Osteocyte (in vitro differentiated cells): ENCODE measurements at places on chromosomes 12 and 14. TPM values are rescaled to one million over a fixed set of nuclear protein-coding genes. Genes with fewer than 3 reads are reported as not detected.

The RIMBP2 gene
- 0.13 TPM in 1 of 2 replicates, not detected in the other for total RNA-seq

DNA sequence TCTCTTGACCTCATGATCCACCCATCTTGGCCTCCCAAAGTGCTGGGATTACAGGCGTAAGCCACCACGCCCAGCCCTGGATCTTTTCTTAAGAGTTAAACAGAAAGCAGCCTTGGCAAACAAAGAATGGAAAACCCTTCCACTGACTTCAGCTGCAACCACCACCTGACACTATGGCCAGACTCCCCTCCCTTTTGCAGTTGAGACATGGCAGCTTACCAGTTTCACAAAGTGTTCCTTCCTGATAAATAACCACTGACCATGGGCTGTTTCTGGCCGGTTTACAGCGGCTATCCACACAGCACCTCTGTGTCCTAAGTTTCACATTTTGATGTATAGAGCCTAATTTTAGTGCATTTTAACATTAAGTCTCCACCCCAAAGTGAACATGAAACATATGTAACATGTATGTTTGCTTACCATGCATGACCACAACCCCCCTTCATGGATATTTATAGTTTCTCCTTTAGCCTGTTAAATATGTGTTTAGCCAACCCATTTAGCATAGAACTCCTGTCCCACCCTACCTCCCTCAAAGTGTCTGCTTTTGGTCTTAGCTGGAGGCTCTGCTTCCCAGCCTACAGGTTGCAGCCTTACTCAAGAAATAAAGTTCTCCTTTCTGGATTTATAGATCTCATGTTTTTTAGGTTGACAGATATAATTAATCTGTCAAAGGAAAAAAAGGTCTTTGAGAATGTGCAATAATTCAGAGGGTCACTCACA lies 32.7 kb upstream of the RAB21 start:
- no peak overlapping the region for H3K27ac ChIP-seq
- H3K36me3 ChIP-seq, result no peaks in the 10 kb centered on the region
- no peaks in the 10 kb centered on the region for H3K27me3 ChIP-seq
- H3K4me3 ChIP-seq, result no peak overlapping the region
- H3K4me1 ChIP-seq, result no peaks in the 10 kb centered on the region

- H3K27me3 ChIP-seq, result no peaks in the 10 kb centered on the region
- peaks cover 36% of the 10 kb centered on the region for H3K4me1 ChIP-seq
- no peak overlapping the region for H3K4me3 ChIP-seq
- no peaks in the 10 kb centered on the region for H3K36me3 ChIP-seq
- DNase-seq, result no peak
Observed at GRCh38 chr12:640773-641172, 22.5 kb downstream of the NINJ2 start.

The VWF gene
- 0.13 and 0.31 TPM in 2 replicates for total RNA-seq

- H3K4me1 ChIP-seq, result no peaks in the 10 kb centered on the region
- H3K27ac ChIP-seq, result no peak overlapping the region
- H3K36me3 ChIP-seq, result no peaks in the 10 kb centered on the region
Observed at GRCh38 chr14:23648764-23649460, 12.7 kb downstream of the DHRS2 start.

- H3K4me3 ChIP-seq, result peak overlapping the region; percentile 10
- no peaks in the 10 kb centered on the region for H3K27me3 ChIP-seq
- H3K4me1 ChIP-seq, result peaks cover 53% of the 10 kb centered on the region
Observed at GRCh38 chr14:68363843-68364767, 428.8 kb downstream of the ZFP36L1 start.

The PLEK2 gene
- not detected in 2 replicates for total RNA-seq

The PRH1 gene
- 18.4 and 19.1 TPM in 2 replicates for total RNA-seq

DNA sequence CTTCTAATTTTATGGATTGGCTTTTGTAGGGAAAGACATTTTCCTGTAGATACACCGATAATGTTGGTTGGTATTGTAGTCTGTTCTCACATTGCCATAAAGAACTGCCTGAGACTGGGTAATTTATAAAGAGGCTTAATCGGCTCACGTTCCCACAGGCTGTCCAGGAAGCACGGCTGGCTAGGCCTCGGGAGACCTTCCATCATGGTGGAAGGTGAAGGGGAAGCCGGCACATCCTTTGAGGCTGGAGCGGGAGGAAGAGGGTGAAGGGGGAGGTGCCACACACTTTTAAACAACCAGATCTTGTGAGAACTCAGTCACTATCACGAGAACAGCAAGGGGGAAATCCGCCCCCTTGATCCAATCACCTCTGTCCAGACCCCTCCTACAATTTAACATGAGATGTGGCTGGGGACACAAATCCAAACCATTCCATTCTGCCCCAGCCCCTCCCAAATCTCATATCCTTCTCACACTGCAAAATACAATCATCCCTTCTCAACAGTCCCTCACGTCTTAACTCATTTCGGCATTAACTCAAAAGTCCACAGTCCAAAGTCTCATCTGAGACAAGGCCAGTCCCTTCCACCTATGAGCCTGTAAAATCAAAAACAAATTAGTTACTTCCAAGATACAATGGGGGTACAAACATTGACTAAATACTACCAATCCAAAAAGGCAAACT lies 66.7 kb upstream of the EIF5 start:
- H3K4me3 ChIP-seq, result no peak overlapping the region
- no peak for DNase-seq
- no peaks in the 10 kb centered on the region for H3K4me1 ChIP-seq

- DNase-seq, result no peak
- no peak overlapping the region for H3K4me3 ChIP-seq
- H3K27ac ChIP-seq, result no peak overlapping the region
- H3K4me1 ChIP-seq, result peaks cover 48% of the 10 kb centered on the region
Observed at GRCh38 chr12:108326254-108326750, 12.8 kb downstream of the CMKLR1 start.

DNA sequence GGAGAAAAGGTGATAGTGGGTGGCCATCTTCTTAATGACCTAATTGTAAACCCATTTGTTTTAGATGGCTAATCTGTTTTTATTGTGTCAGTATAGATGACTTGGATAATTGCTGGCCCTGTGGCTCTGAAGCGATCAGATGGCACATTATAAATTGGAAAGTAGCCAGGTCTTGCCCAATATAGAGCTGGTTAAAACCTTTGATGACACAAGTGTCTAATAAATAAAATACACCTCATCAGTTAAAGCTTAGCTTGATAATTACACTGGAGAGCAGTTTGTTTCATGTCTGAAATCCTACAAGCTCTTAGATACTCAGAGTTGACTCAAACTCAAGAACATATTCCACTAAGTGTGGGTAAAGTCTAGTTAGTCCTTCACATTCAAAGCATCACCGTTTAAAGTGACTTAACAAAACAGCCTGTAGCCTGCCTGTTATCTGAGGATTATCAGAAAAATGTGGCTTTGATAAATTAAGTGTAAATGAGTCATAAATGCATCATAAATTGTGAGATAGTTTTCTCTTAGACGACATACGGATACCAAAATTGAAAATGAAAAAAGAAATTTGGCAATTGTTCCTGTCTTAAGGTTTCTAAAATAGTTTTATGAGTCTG lies 280.9 kb downstream of the LRIG3 start:
- no peak for DNase-seq
- no peak overlapping the region for H3K4me3 ChIP-seq
- H3K36me3 ChIP-seq, result peaks cover 4% of the 10 kb centered on the region

DNA sequence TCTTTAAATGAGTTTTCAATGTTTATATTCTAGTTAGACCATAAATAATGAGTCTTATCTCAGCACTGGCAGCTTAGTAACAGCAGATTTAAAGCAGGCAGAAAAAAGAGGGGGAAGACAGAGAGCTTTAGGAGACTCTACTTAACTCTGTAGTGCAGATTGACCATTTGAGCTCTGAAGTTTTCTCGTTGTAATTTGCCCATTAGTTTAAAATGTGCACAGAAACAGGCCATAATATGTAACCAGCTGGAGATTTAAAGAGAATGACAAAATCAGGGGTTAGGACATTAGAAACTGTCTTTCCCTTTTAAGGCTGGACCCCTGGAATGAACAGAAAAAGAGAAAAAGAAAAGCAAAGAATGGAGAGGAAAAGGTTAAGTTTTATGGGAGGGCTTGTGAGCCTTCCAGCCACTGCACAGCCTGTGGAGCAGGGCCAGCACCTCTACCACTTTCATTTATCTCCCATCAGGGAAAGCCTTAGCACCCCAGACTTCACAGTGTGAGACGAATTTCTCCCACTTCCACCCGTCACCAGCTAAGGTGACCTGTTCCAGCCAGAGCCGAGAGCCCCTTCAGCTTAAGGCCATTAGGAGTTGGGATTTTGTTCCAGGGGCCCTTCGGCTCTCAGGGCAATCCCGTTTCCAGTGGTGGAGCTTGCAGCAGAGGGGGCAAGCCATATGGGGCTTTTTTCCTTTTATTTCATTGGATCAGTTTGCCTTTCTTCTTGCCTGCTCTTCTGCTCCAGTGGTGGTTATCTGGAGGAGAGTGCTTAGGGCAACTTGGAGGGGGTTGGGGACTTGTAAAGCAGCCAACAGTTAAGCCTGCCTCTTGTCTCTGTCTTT lies 8.0 kb downstream of the IL22 start:
- DNase-seq, result no peak
- H3K27me3 ChIP-seq, result peaks cover 8% of the 10 kb centered on the region
- no peak overlapping the region for H3K4me3 ChIP-seq
- peaks cover 19% of the 10 kb centered on the region for H3K4me1 ChIP-seq
- no peak overlapping the region for H3K27ac ChIP-seq

The SIRT4 gene
- 0.94 and 0.97 TPM in 2 replicates for total RNA-seq

GRCh38 chr14:68705741-68706283 lies 87.1 kb downstream of the ZFP36L1 start:
- no peak overlapping the region for H3K27ac ChIP-seq
- no peak for DNase-seq
- no peaks in the 10 kb centered on the region for H3K36me3 ChIP-seq
- H3K4me3 ChIP-seq, result no peak overlapping the region
- no peaks in the 10 kb centered on the region for H3K27me3 ChIP-seq

The FZD10 gene
- not detected in 2 replicates for total RNA-seq

GRCh38 chr12:104480012-104480411 lies 23.3 kb downstream of the CHST11 start:
- no peaks in the 10 kb centered on the region for H3K27me3 ChIP-seq
- no peak overlapping the region for H3K4me3 ChIP-seq
- H3K4me1 ChIP-seq, result peaks cover 2% of the 10 kb centered on the region

The ALDH1L2 gene
- total RNA-seq, result 85.5 and 90.5 TPM in 2 replicates

DNA sequence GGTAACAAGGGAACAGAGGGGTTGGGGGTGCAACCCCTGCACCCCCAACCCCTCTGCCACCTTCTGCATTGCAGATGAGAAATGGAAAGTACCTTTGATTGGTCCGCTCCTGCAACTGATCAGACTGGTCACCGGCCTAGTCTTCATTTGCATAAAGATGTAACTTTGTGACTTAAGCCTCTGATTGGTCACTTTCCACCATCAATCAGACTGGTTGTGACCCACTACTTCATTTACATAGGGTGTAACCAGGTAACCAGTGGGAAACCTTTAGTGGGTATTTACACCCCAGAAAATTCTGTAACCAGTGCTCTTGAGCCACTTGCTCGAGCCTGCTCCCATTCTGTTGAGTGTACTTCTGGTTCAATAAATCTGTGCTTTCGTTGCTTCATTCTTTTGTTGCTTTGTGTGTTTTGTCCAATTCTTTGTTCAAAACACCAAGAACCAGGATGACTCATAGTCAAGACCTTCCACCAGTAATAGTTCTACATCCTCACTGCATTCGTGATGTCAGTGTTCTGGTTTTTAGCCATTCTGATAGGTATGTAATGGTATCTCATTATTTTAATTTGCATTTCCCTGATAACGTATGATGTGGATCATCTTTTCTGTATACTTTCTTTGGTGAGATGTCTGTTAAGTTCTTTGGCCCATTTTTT lies 30.8 kb downstream of the LEMD3 start:
- peaks cover 18% of the 10 kb centered on the region for H3K36me3 ChIP-seq
- no peak overlapping the region for H3K4me3 ChIP-seq
- peaks cover 4% of the 10 kb centered on the region for H3K4me1 ChIP-seq
- no peak overlapping the region for H3K27ac ChIP-seq
- H3K27me3 ChIP-seq, result no peaks in the 10 kb centered on the region

The GLIPR1L2 gene
- 0.78 and 1.2 TPM in 2 replicates for total RNA-seq

GRCh38 chr14:106850913-106851825 lies 1324.8 kb downstream of the TMEM121 start:
- H3K27ac ChIP-seq, result no peak overlapping the region
- no peaks in the 10 kb centered on the region for H3K27me3 ChIP-seq
- H3K36me3 ChIP-seq, result no peaks in the 10 kb centered on the region
- no peaks in the 10 kb centered on the region for H3K4me1 ChIP-seq

The PPM1H gene
- total RNA-seq, result 60.8 and 67.0 TPM in 2 replicates

DNA sequence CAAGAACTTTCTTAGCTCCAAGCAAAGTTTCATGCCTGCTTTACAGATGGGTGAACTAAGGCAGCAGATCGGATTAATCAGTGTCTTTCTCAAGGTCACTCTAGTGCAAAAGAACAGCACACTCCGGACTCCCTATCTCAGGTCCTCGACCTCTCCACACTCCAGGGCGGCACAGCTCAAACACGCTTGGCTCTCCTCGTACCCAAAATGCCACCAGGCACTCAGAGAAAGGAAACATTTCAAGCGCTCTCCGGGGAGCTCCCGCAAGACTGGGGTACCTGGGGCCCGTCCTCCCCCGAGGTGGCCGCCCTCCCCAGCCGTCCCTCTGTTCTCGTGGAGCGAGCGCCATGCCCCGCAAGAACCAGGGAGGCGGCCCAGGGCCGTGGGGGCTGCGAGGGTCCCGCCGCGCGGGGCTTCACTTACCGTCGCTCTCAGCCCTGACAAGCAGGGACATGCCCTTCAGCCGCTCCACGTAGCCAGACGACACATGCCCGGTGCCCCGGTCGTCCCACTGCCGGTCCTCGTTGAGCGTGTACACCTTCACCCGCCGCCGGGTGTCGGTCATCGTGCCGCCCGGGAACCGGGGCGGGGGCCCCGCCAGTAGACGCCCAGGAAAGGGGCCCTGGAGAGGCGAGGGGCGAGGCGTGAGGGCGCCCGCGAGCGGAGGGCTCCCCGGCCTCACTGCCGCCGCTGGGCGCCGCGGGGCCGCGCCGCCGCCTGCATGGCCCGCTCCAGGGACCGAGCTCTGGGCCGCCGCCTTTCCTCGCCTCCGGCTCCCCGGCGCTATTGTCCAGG lies 830 bp downstream of the PPP4R3A start:
- peak overlapping the region; percentile 99 for H3K4me3 ChIP-seq

The GLT8D2 gene
- total RNA-seq, result 45.4 and 64.7 TPM in 2 replicates

GRCh38 chr14:97065305-97066067 lies 268.3 kb downstream of the VRK1 start:
- no peak overlapping the region for H3K27ac ChIP-seq
- H3K27me3 ChIP-seq, result no peaks in the 10 kb centered on the region
- H3K4me1 ChIP-seq, result no peaks in the 10 kb centered on the region
- H3K4me3 ChIP-seq, result no peak overlapping the region

DNA sequence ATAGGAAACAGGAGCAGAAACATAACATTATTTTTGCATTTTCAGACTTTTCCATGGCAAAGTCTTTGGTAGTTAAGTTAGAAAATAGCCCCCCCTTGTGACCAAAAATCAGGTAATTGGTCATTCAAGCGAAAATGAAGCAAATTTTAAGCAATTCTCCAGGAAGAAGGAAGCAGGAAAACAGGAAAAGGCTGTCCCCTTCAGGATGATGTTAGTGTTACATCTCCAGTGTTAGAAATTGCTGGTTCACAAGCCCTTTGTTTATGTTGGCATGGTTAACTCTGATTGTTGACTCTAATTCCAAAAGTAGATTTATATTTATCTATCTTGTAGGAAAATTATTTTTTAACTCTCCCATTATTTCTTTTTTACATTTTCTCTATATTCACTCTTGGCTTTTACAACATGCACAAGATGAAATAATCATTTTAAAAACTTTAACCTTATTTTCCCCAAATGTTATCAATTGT lies 18.8 kb upstream of the GAS2L3 start:
- peaks cover 15% of the 10 kb centered on the region for H3K27me3 ChIP-seq
- no peak for DNase-seq
- H3K27ac ChIP-seq, result no peak overlapping the region
- no peaks in the 10 kb centered on the region for H3K36me3 ChIP-seq

GRCh38 chr14:95255487-95255886 lies 64.2 kb downstream of the CLMN start:
- H3K36me3 ChIP-seq, result no peaks in the 10 kb centered on the region
- no peak overlapping the region for H3K4me3 ChIP-seq
- no peak overlapping the region for H3K27ac ChIP-seq
- no peak for DNase-seq
